HFF-Myc (cell line): ENCODE measurements at places on chromosomes 5 and 9.

- no peak for DNase-seq
Measured at GRCh38 chr5:146867996-146868708, 10.4 kb downstream of the PPP2R2B start.

DNA sequence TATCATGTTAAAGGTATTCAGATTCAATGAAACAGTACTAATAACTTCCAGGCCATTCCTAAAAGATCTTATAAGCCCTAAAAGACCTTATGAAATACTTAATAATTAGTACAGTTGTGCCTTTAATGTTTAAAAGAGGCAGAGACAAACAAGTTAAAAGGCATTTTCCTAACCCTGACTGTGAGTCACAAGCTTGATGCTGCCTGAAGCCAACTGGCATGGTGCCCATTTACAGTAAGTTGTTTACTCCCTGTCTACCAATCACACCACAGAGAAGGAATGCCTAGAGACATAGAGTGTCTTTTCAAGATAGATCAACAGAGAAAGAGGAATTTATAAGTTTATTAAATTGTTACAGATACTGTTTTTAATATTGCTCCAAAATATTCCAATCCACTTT is 47.8 kb downstream of the NR3C1 start:
- DNase-seq: peak; percentile 96

DNA sequence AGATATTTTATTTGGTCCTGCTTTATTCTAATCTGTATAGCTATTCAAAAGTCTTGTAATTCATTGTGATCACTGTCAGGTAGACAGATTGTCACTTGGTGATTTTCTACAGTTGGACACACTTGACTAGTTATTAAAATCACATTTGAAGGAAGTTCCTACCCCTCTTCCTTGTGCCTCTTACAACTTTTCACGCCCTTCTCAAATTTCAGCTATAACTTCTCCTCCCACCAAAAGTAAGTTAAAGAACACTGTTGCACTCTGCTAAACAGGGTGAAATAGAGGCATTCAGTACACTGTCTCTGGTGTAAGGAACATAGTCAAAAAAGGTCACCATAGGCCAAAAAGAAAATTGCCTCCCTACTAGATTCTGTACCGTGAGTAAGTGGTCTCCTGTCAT is 142.1 kb upstream of the POU5F2 start:
- no peak for DNase-seq

- DNase-seq: no peak
Measured at GRCh38 chr9:127874301-127875221, 2.9 kb downstream of the AK1 start.

DNA sequence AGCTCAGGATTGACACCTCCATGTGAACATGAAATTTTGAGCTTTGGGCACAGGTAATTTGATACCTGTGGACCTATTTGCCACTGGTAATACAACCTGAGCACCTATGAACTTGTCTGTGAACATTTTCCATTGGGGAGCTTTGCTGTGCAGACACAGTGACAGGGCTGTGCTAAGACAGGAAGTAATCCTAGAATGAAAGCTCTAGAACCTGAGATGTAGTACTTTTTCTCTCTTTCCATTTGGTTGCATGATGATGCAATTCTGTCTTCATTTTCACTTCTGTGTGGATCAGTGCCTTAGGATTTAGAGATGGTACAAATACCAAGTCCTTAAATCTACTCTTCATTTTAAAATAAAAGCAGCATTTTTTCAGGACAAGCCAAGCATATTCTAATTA is 216.9 kb downstream of the NR3C1 start:
- no peak for DNase-seq

- DNase-seq: no peak
Measured at GRCh38 chr9:86600977-86601376, 246.8 kb upstream of the TUT7 start.

- no peak for DNase-seq
Measured at GRCh38 chr9:99255651-99256050, 33.6 kb downstream of the SEC61B start.

GRCh38 chr9:4223312-4223833 is 76.5 kb downstream of the GLIS3 start:
- DNase-seq: no peak

- no peak for DNase-seq
Measured at GRCh38 chr5:128669803-128670202, 131.8 kb upstream of the FBN2 start.

GRCh38 chr5:68287631-68287975 is 72.0 kb downstream of the PIK3R1 start:
- DNase-seq: no peak

- DNase-seq: no peak
Measured at GRCh38 chr5:9089893-9090292, 456.0 kb downstream of the SEMA5A start.

DNA sequence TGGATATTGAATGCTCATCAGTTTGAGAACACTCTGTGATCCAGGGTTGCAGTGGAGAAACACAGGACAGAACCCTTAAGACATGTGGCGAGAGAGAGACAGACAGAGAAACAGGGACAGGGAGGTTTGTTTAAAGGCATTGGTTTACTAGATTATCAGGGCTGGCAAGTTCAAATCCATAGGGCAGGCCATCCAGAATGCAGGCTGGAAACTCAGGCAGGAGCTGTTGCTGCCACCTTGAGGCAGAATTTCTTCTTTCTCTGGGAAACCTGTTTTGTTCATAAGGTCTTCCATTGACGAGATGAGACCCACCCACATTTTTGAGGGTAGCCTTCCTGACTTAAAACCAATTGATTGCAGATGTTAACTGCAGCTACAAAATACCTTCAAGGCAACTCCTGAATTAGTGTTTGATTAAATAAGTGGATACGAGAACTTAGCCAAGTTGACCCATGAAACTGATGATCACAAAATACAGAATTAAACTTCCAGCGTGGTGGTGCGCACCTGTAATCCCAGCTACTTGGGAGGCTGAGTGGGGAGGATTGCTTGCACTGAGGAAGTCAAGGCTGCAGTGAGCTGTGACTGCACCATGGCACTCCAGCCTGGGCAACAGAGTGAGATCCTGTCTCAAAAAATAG is 55.9 kb downstream of the NSUN2 start:
- DNase-seq: peak; percentile 46

GRCh38 chr5:38660194-38660668 is 103.8 kb upstream of the LIFR start:
- DNase-seq: no peak

- no peak for DNase-seq
Measured at GRCh38 chr5:149206524-149207141, 65.0 kb upstream of the AFAP1L1 start.

GRCh38 chr5:178777520-178777919 is 47.1 kb upstream of the ZNF354A start:
- DNase-seq: no peak

GRCh38 chr5:172336676-172337285 is 53.2 kb upstream of the UBTD2 start:
- no peak for DNase-seq

DNA sequence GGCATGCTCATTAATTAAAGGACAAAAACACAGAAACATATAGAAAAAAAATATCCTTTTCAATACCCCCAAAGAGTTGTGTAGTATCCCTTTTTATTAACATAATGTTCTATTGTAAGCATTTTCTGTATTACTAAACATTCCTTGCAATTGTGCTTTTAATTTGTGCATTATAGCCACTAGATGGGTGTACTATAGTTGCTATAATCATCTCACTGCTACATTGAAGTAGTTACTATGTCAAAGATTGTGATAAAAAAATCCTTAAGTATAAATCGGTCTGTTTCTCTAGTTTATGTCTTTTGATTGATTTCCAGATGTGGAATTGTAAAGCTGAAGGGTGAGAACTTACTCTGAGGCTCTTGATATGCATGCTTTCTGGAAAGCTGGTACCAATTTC is 21.4 kb downstream of the FREM1 start:
- DNase-seq: no peak

GRCh38 chr5:139639619-139640380 is 8.3 kb upstream of the CXXC5 start:
- no peak for DNase-seq

DNA sequence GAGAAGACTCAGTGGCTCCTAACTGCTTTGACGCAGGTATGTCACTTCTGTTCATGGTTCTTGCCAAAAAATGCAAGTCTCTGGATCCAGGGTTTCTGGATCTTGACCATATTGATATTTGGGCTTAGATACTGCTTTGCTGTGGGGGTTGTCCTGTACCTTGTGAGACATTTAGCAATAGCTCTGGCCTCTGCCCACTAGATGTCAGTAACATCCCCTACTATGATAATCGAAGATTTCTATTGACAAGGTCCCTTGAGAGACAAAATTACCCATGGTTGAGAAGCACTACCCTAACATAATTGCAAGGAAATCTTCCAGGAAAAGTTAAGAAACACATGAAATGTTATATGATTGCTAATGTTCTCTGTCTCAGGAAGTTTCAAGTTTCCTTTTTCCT is 285.4 kb downstream of the TMEM232 start:
- DNase-seq: no peak

- no peak for DNase-seq
Measured at GRCh38 chr5:175897285-175897684, 25.9 kb downstream of the CPLX2 start.
